Stimulated activated effector memory CD8-positive, alpha-beta T cell treated with anti-CD3 and anti-CD28 coated beads, Interleukin-12 subunit alpha, Interleukin-12 subunit beta, amount 100 ng/mL, for 72 hours (primary cell): ENCODE measurements at places on chromosomes 11 and 22.

DNA sequence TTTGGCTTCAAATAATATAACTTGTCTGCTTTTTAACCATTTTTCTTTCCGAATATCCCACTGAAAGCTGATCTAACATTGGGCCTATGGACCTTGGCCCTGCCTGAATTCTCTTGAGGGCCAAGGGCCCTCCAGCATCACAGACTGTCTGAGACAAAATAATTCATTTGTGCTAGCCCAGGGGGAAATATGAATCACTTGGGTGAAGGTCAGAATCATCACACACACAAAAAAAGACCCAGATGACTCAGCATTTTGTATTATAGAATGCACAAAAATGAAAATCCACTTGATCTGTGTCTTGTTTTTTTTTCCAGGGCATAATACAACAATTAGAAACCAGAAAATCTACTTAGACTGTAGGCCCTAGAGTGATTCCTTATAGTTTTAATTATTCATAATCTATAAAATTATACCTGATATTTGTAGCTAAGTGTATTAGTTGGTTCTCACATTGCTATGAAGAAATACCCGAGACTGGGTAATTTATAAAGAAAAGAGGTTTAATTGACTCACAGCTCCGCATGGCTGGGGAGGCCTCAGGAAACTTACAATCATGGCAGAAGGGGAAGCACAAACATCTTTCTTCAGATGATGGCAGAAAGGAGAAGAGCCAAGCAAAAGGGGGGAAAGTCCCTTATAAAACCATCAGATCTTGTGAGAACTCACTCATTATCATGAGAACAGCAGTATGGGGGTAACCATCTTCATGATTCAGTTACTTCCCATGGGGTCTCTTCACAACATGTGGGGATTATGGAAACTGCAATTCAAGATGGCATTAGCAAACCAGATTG, 15.6 kb upstream of the RDX start:
- peak; percentile 61 for DNase-seq

GRCh38 chr22:38755155-38755910, 465 bp downstream of the SUN2 start:
- DNase-seq = peak; percentile 87

- DNase-seq = no peak
Measured at GRCh38 chr11:65906602-65907001, 6.4 kb upstream of the FOSL1 start.

GRCh38 chr11:60221692-60222091, 21.2 kb downstream of the MS4A4E start:
- no peak for DNase-seq

DNA sequence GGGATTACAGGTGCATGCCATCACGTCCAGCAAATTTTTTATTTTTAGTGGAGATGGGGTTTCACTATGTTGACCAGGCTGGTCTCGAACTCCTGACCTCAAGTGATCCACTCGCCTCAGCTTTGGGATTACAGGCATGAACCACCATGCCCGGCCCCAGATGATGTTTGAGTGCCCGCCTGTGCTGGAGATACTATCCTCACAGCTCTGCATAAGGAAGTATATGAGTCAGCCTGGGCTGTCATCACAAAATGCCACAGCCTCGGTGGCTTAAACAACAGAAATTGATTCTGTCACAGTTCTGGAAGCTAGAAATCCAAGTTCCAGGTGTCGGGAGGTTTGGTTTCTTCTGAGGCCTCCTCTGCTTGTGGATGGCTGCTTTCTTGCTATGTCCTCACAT, 119.3 kb downstream of the OSBP2 start:
- no peak for DNase-seq

- DNase-seq = no peak
Measured at GRCh38 chr22:30457981-30458380, 13.8 kb downstream of the SEC14L3 start.

GRCh38 chr22:42065438-42066125, 5.0 kb downstream of the NAGA start:
- DNase-seq = peak; percentile 42

DNA sequence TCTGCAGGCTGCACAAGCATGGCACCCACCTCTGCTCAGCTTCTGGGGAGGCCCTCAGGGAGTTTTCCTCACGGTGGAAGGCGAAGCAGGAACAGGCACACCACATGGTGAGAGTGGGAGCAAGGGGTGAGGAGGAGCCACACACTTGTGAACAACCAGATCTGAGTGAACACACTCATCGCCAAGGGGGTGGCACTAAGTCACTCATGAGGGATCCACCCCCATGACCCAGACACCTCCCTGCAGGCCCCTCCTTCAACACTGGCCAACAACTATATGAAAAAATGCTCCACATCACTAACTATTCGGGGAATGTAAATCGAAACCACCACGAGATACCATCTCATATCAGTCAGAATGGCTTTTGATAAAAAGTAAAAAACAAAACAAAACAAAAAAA, 722 bp upstream of the KRTAP5-2 start:
- DNase-seq = no peak
